Activated T-helper 17 cell treated with anti-CD3 and anti-CD28 coated beads, Interleukin-2, amount 50 U/mL, for 72 hours (primary cell): ENCODE measurements at places on chromosomes 11 and 22.

DNA sequence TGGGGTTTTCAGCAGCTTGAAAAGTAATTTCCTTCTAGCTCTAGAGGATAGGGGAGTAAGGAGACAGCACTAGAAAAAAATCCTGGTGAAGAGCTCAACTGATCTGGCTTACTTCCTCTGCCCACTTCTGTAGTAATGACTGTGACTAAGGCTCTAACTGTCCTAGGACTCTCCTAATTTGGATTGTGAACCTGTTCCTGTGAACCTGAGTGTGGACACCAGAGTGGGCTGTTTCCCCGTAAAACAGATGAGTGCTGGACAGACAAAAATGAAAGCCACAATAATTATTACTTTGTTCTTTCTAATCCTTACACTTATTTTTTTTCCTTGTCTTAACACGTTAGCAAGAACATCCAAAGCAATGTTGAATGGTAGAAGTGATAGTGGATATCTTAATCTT lies 154.1 kb downstream of the AASDHPPT start:
- no peak for ATAC-seq

DNA sequence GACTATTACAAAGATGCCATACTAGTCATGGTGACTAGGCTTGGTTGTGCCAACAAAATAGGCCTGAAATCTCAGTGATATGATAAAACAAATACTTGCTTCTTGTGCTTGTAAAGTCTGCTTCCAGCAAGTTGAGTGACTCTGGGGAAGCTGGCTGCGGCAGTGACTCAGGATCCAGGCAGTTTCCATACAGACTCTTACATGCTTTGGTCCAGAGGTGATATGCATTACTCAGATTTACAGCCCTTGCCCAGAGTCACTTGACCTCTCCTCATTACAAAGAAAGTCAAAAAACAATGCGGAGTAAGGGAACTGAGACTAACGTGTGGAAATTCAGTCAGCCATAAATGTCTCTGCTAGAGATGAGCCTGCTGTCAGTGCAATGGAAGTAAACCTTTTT lies 387.5 kb downstream of the KCNA4 start:
- no peak for ATAC-seq

DNA sequence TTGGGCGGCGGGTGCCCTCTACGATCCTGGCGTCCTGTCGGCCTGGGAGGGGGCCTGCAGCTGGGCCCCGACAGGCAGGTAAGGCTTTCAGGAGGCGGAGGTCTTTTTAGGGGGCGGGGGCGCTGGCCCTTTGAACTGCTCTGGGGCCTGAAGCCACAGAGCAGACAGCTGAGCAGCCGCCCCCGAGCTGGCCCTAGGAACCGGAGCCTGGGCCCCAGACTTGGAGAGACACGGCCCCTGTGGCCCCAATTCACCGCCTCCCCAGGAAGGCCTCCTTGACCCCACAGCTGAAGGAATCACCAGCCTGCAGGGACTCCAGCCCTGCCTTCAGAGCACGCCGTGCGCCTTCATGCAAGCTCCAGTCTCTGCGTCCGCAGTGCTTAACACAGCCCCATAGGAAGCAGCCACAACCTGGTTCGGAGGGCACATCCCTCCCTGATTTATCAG lies 618 bp upstream of the CERK start:
- no peak for ATAC-seq

DNA sequence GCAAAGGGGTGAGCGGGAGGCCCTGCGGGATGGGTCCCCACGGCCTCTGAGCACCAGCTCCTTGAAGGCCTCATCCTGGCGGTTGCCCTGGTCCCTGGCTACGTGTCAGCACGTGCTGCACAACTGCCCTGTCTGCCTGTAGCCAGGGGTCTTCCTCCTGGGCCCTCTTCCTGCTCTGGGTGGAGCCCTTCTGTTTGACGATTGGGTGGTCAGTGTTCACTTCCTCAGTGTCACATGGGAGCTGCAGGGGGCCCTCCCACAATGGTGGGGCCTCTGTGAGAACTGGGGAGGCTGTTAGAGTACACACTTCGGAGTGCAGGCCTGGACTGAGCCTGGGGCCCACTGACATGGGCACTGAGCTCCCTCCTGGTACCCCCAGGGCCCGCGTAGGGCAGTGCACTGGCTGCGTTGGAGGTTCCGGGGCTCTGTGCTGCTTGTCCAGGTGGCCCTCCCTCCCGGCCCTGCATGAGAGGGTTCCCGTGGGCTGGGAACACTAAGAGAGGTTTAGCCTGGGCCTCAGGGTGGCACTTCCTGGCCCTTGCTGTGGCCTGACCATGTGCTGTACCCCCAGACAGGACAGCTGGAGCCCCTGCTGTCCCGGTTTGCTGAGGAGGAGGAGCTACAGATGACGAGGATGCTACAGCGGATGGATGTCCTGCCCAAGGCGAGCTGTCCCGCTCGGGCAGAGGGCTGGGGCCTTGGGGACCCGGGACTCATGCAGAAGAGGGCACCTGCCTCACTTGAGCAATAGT lies 13.8 kb downstream of the DGCR6L start:
- no peak for ATAC-seq

GRCh38 chr11:93736129-93736528 lies 5.2 kb downstream of the TAF1D start:
- ATAC-seq = no peak

DNA sequence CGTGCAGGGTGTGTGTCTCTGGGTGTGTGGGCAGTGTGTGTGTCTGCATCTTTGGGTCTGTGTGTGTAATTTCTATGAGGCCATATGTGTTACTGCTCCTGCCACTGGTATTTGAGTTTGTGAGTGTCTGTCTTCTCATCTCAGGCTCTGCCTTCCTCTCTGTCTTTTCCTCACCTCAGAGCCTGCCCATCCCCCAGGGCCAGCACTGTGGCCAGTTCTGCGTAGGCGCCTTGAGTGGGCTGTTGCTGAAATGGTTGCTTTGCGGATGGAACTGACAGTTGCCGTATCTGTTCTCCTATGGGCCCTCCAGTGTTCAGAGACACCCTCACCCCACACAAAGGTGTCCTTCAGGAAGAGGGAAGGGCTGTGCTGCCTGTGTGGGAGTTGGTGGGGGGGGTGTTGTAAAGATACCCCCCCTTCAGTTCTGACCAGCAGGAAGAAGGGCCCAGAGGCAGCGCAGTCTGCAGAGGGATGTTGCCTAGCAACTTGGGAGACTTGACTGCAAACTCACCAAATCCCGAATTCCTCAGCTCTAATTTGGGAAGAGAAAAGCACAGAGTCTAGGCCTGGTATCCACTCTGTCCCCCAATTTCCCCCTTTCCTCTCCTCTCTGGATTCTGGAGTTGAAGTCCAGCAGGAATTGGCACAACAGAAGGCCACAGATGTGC lies 2.0 kb upstream of the NRGN start:
- ATAC-seq = no peak

DNA sequence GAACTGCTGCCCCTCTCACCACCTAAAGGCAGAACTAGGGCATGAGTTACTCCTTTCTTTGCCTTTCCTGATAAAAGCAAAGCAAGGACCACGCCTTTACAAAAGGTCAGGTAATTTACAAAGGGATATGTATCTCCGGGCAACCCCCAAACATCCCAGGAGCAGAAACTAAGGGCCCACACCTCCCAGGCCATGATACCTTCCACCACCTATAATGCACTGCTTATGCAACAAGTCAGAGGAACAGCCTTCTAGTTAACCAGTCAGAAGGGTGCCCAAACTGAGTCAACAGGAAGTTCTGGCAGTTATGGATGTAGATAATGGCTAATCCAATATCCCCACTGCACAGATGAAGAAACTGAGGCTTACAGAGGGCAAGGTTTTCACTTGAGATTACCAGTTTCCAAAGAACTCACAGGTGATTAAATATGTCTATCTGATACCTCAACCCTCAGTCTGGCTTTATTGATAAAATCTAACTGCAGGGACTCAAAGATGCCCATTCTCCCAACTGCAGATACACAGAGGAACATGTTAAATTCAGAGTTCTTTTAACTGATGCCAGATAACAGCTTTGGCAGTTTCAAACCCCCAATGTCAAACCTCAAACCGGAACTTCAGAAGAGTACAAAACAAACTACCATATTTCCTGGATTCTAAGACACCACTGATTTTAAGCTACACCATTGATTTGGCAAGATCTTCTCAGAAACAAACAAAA lies 16.8 kb upstream of the CASTOR1 start:
- ATAC-seq = peak; percentile 82

DNA sequence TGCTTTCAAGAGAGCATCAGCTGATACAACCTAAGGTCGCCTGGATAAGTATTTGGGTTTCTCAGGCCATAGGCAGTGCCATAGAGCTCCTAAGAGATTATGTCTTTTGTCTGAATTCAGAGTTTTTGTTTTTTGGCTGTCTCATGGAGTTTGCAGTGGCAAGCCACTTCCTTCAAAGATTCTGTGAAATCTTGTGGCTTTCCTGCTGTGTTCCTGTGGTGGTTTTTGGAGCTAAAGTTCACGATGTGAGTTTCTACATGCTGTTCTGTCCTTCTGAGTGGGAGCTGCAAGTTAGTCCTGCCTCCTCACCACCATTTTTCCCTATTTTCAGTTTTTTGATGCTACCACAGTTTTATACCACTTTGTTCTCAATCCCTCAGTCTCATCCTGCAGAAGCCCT lies 111.4 kb downstream of the COMMD9 start:
- no peak for ATAC-seq

- no peak for ATAC-seq
Measured at GRCh38 chr11:21653951-21654421, 538.9 kb upstream of the ANO5 start.

DNA sequence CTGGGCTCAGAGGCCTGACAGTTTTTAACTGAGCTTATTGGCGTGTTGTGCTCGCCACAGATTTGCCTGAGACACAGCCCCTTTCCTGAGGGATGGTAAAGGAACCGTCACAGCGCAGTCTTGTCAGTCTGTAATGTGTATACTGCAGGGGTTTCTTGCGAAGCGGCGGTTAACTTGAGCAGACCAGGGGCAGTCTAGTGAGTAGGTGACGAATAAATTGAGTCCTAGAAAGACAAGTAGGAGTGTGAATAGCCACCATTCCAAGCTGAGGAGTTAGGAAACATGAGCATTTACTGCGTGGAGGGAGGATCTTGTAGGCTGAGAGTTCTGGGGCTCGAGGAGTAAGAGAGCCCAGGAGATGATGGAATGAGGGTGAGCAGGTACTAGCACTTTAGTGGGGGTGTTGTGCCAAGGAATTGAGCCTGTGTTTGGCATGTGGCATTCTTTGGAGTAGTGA lies 1.4 kb downstream of the MED15 start:
- no peak for ATAC-seq

GRCh38 chr11:132865623-132866022 lies 666.7 kb downstream of the OPCML start:
- no peak for ATAC-seq

- ATAC-seq = no peak
Measured at GRCh38 chr11:71391796-71392195, 56.4 kb downstream of the DHCR7 start.

DNA sequence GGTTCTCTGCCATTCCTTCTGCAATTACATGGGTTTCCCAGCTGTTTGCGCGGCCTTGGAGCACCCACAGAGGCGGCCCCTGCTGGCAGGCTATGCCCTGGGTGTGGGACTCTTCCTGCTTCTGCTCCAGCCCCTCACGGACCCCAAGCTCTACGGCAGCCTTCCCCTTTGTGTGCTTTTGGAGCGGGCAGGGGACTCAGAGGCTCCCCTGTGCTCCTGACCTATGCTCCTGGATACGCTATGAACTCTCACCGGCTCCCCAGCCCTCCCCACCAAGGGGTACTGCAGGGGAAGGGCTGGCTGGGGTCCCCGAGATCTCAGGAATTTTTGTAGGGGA lies 2.6 kb downstream of the RCE1 start:
- ATAC-seq = no peak

GRCh38 chr11:99063331-99063730 lies 42.6 kb downstream of the CNTN5 start:
- ATAC-seq = no peak

DNA sequence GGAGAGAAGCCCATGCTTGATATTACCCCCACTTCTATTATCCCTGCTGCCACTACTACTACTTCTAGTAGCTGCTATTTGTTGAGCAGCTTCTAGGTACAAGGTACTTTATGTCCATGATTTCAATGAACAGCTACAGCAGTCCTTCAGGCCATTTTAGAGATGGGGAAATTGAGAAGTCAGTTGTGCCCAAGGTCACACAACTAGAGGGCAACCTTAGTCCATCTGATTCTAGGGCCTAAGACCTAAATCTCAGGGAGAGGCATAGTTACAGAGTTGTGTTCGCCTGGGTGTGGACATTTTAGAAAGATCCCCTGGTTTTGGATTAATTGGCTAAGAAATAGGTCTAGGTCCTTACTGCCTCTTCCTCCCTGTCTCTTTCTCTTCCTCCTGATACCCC lies 52.3 kb downstream of the MICAL2 start:
- no peak for ATAC-seq
